ENCODE measurements at places on chromosomes 5 and 9. TPM values are rescaled to one million over a fixed set of nuclear protein-coding genes. Genes with fewer than 3 reads are reported as not detected.
A peak's percentile ranks its signal among the peaks of the same experiment; 100 is the strongest.

The ORM2 gene
- not detected for total RNA-seq

The PKD2L2 gene
- total RNA-seq, result not detected

The DDX4 gene
- total RNA-seq, result not detected

The MCC gene
- 10.8 TPM for total RNA-seq

The SLC6A18 gene
- not detected for total RNA-seq

The HAVCR2 gene
- 0.55 TPM for total RNA-seq

DNA sequence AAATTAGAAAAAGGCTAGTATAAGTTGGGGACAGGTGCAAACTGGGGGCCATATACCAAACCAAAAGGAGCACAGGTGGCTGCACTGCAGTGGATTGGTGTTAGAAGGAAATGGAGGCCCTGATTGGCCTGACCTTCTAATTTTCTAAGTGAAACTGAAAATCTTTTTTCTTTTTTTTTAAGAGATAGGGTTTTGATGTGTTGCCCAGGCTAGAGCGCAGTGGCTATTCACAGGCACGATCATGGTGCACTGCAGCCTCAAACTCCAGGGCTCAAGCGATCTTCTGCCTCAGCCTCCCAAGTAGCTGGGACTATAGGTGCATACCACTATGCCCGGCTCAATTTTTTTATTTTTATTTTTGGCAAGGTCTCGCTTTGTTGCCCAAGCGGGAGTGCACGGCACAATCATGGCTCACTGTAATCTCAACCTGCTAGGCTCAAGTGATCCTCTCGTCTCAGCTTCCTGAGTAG lies 9.8 kb upstream of the CCDC69 start:
- H3K27me3 ChIP-seq, result peaks cover 9% of the 10 kb centered on the region
- H3K4me1 ChIP-seq, result peaks cover 8% of the 10 kb centered on the region
- no peak overlapping the region for H3K27ac ChIP-seq
- no peak for DNase-seq
- H3K36me3 ChIP-seq, result no peaks in the 10 kb centered on the region

DNA sequence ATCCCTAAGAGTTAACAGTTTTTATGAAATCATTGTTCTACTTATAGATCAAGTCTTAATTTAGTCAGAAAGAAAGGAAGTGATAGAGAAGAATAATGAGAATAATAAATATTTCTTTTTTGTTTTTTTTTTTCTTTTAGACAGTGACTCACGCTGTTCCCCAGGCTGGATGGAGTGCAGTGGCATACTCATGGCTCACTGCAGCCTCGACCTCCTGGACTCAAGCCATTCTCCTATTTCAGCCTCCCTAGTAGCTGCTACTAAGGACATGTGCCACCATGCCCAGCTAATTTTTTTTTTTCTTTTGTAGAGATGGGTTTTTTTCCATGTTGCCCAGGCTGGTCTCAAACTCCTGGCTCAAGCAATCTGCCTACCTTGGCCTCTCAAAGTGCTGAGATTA lies 11.0 kb downstream of the IFNA21 start:
- H3K27ac ChIP-seq, result no peak overlapping the region
- no peak for DNase-seq
- H3K4me1 ChIP-seq, result peaks cover 12% of the 10 kb centered on the region
- no peaks in the 10 kb centered on the region for H3K36me3 ChIP-seq

- H3K27me3 ChIP-seq, result no peaks in the 10 kb centered on the region
- no peaks in the 10 kb centered on the region for H3K4me1 ChIP-seq
- no peak overlapping the region for H3K4me3 ChIP-seq
Observed at GRCh38 chr5:172533058-172533398, 78.7 kb upstream of the SH3PXD2B start.

GRCh38 chr5:55625589-55625909 lies 86.6 kb downstream of the SLC38A9 start:
- H3K27me3 ChIP-seq, result no peaks in the 10 kb centered on the region
- H3K4me3 ChIP-seq, result no peak overlapping the region
- DNase-seq, result no peak
- H3K27ac ChIP-seq, result peak overlapping the region; percentile 83
- peaks cover 4% of the 10 kb centered on the region for H3K36me3 ChIP-seq

DNA sequence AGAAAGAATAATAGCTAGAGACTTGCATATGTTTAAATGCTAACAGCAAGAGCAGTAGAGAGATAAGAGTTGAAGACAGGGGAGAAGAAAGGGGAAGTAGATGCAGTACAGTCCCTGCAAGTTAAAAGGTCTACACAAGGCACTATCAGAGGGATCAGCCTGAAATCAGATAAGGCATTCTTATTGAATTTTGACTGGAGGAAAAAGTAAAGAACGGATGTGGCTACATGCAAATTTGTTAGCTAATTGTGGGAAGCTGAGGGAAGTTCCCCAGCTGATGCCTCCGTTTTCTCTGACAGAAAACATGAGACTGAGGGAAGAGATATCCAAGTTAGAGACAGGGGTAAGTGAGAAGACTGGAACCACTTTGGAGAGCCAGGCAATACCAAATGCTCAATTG lies 12.9 kb upstream of the RHOBTB3 start:
- no peak for DNase-seq
- peaks cover 4% of the 10 kb centered on the region for H3K4me1 ChIP-seq

DNA sequence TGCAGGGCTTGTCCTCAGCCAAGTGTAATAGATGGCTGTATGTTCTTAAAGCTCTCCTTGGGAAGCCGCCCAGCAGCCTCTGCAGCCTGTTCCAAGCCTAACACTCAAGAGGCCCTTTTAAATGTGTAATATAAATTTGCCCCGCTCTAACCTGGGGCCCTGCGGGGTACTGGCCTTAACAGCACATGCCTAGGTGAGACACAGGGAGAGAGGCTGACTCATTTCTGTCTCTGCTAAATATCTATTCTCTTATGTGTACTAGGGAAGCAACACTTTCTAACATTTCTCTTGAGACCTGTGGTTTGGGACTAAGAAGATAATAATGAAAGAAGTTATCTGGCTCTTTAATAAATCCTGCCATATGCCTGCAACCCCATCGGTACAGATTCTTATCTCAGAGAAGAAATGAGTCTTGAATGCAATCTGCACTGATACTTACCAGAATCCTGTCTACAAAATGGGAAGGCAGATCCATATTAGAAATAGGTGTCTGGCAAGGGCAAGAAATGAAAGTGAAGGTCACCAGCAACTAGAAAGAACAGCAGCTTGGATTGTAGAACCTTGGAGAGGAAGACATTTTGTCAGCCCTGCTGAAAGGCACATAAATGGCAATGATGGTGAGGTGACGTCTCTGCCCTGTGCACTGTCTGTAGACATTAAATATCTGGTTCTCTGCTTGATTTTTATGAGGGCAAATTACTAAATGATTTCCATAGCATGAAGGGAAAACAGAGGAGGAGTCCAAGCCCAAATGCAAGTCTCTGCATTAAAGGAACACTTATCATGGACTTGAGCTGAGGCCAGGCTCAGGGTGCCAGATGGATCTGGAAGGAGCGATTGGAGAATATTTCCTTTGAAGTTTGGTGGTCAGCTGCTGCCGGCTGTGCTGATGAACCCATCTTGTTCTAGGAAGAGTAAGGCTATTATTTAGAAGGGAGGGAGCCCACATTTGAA lies 14.5 kb upstream of the TGFBI start:
- peaks cover 15% of the 10 kb centered on the region for H3K27me3 ChIP-seq
- H3K27ac ChIP-seq, result no peak overlapping the region
- DNase-seq, result no peak

- H3K4me3 ChIP-seq, result no peak overlapping the region
- no peaks in the 10 kb centered on the region for H3K36me3 ChIP-seq
- H3K4me1 ChIP-seq, result peaks cover 14% of the 10 kb centered on the region
- peak overlapping the region; percentile 43 for H3K27ac ChIP-seq
- DNase-seq, result no peak
Observed at GRCh38 chr5:38453506-38453905, 102.9 kb downstream of the LIFR start.
